Hindlimb muscle (tissue), 1 donor: ENCODE measurements at places on chromosomes 3 and 15.

GRCh38 chr3:126259411-126260391 is 79.3 kb upstream of the ALDH1L1 start:
- DNase-seq, result no peak

DNA sequence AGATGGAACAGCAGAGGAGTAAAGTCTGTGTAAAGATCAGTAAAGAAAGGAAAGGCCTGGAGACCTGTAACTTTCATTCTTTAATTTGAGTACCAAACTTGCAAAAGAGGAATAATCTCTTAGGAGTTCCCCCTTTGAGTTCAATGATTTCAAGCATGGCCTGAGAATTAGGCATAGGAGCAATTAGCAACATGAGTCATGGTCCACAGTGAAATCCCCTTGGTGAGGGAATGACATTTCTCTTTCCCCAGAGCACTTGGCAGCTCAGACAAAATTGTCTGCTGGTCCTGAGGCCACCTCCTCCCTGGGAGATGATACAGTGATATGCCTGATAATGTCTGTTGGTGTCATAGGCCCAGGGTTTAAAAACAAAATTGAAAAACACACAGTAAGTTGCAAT is 81.4 kb upstream of the CRBN start:
- DNase-seq, result no peak

- no peak for DNase-seq
Measured at GRCh38 chr3:190825386-190826016, 37.0 kb downstream of the GMNC start.

GRCh38 chr15:55007561-55007960 is 189.2 kb downstream of the RSL24D1 start:
- no peak for DNase-seq

DNA sequence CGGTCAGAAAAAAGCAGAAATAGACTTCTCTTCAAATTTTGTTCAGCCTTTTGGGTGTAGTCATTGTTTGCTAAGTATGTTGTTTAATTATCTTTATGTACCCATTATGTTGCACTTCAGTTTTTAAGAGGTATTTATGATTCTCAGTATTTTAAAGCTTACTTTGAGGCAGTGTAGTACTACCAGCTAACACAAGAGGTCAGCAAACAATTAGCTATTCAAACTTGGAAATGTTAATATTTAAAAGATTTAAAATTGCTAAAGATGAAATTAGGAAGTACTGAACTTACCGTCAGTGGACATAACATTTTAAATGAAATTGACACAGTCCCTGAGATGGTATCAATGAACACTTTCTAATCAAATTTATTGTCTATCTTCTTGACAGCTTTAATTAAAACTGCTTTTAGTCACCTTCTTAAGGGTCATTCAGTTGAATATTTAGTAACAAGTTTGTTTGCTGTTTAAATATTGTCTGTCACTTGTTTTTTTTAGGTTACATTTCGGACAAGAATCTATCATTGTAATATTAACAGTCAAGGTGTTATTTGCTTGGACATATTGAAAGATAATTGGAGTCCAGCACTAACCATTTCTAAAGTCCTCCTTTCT is 28.1 kb downstream of the NKIRAS1 start:
- no peak for DNase-seq

- DNase-seq, result no peak
Measured at GRCh38 chr3:65288776-65289175, 601.0 kb upstream of the ADAMTS9 start.

DNA sequence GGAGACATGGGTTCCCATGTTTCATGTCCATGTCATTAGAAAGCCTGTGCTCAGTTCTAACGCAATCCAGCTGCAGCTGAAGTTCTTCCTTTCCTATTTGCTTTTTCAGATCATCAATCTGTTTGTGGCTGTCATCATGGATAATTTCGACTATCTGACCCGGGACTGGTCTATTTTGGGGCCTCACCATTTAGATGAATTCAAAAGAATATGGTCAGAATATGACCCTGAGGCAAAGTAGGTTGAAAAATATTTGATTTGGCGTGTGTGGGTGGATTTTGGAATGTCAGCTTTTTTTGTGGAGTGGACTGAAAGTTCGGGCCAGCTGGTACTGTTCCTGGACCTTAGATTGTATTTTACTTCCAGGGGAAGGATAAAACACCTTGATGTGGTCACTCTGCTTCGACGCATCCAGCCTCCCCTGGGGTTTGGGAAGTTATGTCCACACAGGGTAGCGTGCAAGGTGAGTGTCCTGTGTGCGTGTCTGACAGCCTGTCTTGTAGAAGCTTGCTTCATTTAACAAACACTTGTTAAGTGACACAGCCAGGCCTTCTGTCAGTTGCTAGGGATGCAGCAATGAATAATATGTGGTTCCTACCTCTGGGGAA is 69.6 kb downstream of the CHDH start:
- DNase-seq, result no peak

DNA sequence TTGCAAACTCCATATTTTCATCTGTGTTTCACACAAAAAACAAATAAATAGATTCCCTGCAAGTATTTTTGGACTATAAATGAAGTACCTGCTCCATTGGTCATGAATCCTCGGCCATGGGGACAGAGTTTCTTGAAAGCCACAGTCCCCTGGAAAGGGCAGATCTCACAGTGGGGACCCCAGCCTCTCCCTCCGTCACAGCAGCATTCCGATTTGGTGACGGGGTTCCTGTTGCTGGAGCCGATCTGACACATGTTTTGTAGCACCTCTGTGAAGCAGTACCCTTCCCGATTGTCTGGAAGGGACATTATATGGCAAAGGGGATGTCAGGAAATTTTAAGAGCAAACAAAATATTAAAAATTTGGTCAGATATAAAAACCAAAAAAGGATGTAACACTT is 96.2 kb downstream of the DUT start:
- no peak for DNase-seq

GRCh38 chr3:45844616-45845015 is 2.7 kb upstream of the LZTFL1 start:
- no peak for DNase-seq

DNA sequence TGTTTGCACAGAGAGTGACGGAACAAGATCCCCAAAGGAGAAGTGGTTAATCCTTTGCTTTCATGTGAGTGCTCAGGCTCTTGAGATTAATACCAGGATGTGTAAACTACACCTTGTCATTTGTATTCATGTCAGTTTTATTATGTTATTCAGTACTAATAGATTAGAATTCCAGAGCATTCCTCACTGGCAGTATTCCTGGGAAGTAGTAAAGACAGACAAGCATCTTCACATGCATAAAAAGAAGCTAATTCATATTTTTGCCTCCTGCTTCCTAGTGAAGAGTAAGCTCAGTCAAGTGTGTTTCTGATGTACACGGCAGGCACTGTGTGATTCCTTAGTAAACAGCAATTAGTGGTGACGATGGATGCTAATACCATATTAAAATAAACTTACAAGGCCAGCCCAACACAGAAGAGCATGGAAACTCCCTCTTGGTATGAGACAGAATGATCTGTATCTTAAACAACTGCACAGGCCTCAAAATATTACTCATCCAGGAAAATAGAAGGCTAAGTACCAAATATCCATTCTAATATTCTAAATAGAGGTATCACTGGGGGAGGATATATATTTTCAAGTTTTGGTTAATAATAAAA is 336.8 kb upstream of the MCTP2 start:
- DNase-seq, result no peak

- no peak for DNase-seq
Measured at GRCh38 chr3:52050571-52050970, 5.8 kb downstream of the DUSP7 start.

DNA sequence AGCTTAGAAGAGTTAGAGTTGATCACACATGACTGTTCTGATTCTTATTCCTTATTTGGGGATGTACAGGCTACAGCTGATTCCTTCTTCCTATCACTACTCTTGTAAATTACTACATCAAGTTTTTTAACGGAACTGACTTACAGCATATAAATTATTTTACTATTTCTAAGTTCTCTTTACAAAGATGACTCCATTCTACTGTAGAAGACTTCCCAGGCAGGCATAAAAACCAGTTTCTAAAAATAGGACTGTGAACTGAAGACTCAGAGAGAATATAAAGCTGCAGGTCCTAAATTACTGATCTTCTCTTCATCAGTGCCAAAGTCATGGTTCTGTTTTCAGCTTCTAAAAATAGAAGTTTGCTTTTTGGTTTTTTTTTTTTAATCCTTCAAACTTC is 38.9 kb downstream of the ANO10 start:
- no peak for DNase-seq

DNA sequence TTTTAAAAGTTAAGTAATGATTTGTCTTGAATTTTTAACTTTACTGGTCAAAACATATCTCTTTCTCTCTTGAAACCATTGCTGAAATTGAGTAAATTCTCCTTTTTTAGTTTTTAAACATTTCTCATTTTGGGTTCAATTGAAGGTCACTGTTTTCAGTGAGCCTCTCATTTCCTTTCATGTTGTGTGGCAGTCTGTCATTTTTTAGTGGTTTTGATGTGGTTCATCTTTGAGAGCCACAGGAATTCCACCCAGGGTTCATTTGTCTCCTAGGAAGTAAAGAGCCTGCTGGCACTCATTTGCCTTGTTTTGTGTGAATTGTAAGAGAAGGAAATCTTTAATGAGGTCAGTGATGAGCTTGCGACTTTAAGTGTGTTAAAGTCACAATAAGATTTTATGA is 10.4 kb downstream of the CLDN11 start:
- no peak for DNase-seq
